ENCODE measurements at places on chromosomes 2 and 18. TPM values are rescaled to one million over a fixed set of nuclear protein-coding genes. Genes with fewer than 3 reads are reported as not detected.

GRCh38 chr2:240619506-240620148 lies 5.7 kb upstream of the GPR35 start:
- H3K4me1 ChIP-seq: peaks cover 38% of the 10 kb centered on the region
- no peak overlapping the region for H3K4me3 ChIP-seq
- DNase-seq: no peak
- no peaks in the 10 kb centered on the region for H3K27me3 ChIP-seq
- no peaks in the 10 kb centered on the region for H3K36me3 ChIP-seq

- H3K27me3 ChIP-seq: no peaks in the 10 kb centered on the region
- H3K36me3 ChIP-seq: peaks cover 2% of the 10 kb centered on the region
- peaks cover 48% of the 10 kb centered on the region for H3K4me1 ChIP-seq
- H3K4me3 ChIP-seq: no peak overlapping the region
- peak overlapping the region; percentile 43 for H3K27ac ChIP-seq
These were observed 64.7 kb downstream of the DGKD start for GRCh38 chr2:233418761-233419546.

GRCh38 chr18:10391506-10391905 lies 62.9 kb upstream of the APCDD1 start:
- H3K27ac ChIP-seq: no peak overlapping the region
- no peaks in the 10 kb centered on the region for H3K27me3 ChIP-seq
- peaks cover 7% of the 10 kb centered on the region for H3K4me1 ChIP-seq
- DNase-seq: no peak

DNA sequence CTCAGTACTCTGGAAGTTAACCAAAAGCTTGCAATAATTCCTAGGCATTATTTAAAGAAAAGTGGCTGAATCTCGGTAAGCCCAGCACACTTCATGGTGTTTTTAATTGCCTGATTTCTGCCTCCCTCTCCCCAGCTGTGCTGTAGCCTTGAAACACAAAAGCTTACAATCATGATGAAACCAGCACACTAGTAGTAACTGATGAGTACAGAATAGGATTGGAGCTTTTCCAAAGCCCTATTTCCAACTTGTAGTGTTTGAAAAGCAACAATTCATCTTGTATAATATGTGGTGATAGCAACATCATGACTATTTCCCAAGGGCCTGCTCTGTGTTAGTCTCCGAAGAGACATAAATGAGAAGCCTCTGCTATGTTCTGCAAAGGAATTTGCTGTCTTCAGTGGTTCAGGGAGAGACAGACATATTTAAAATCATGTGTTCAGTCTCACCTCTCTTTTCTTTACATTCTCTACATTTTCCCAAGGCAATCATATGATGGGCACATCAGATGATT lies 1015.0 kb downstream of the BCL11A start:
- no peaks in the 10 kb centered on the region for H3K36me3 ChIP-seq
- no peak for DNase-seq
- no peaks in the 10 kb centered on the region for H3K4me1 ChIP-seq
- no peak overlapping the region for H3K27ac ChIP-seq
- no peak overlapping the region for H3K4me3 ChIP-seq

- peak overlapping the region; percentile 62 for H3K4me3 ChIP-seq
- H3K27me3 ChIP-seq: no peaks in the 10 kb centered on the region
- no peaks in the 10 kb centered on the region for H3K36me3 ChIP-seq
- peak overlapping the region; percentile 1 for H3K27ac ChIP-seq
- peaks cover 28% of the 10 kb centered on the region for H3K4me1 ChIP-seq
- DNase-seq: peak; percentile 27
These were observed 627 bp downstream of the CDCA7 start for GRCh38 chr2:173355132-173355865.

DNA sequence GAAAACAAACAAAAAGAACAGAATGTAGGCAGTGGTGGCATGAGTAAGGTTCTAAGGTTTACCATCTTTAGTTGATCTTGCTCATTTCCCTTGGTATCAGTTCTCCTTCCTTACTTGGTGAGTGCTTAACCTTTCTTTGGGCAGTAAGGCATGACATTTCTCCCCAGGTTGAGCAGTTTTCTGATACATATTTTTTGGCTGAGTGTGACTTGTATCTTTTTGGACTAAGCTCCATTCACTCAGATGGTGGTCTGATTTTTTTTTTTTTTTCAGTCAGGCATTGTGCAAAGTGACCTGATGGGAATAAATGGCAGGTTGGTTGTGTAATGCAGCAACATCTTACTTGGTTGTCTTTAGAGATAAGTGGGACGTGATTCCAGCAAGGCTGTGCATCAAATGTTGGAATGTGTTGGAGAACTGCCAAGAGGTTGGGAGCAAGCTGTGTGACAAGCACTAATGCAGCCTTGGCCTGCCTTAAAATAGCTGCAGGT lies 15.1 kb downstream of the SPTBN1 start:
- no peak for DNase-seq
- H3K4me3 ChIP-seq: no peak overlapping the region
- no peaks in the 10 kb centered on the region for H3K36me3 ChIP-seq
- no peaks in the 10 kb centered on the region for H3K4me1 ChIP-seq
- H3K27me3 ChIP-seq: no peaks in the 10 kb centered on the region

- H3K27me3 ChIP-seq: no peaks in the 10 kb centered on the region
- H3K4me3 ChIP-seq: no peak overlapping the region
- no peaks in the 10 kb centered on the region for H3K4me1 ChIP-seq
These were observed 77.8 kb downstream of the GALNT14 start for GRCh38 chr2:31060397-31060796.

GRCh38 chr2:194730266-194730665 lies 926.8 kb upstream of the SLC39A10 start:
- H3K36me3 ChIP-seq: no peaks in the 10 kb centered on the region
- H3K27ac ChIP-seq: no peak overlapping the region
- no peak overlapping the region for H3K4me3 ChIP-seq
- no peaks in the 10 kb centered on the region for H3K27me3 ChIP-seq

DNA sequence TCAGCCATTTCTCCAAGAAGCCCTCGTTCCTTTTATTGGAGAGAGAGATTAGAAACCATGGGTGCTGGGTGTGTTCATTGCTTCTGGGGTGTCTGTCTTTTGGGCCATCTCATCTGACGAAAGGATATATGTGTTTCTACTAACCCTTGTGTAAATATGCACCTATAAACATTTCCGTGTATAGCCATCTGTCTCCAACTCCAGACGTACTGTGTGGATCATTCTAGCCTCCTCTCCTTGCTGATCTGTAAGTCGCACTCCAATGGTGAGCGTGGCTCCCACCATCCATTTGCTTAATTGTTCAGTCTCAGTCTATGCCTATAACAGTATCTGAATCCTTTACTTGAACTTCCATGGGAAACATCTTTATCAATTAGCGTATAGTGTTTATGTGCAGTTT lies 1.8 kb downstream of the RBFA start:
- DNase-seq: no peak
- peaks cover 2% of the 10 kb centered on the region for H3K36me3 ChIP-seq
- H3K27ac ChIP-seq: no peak overlapping the region
- H3K27me3 ChIP-seq: no peaks in the 10 kb centered on the region

DNA sequence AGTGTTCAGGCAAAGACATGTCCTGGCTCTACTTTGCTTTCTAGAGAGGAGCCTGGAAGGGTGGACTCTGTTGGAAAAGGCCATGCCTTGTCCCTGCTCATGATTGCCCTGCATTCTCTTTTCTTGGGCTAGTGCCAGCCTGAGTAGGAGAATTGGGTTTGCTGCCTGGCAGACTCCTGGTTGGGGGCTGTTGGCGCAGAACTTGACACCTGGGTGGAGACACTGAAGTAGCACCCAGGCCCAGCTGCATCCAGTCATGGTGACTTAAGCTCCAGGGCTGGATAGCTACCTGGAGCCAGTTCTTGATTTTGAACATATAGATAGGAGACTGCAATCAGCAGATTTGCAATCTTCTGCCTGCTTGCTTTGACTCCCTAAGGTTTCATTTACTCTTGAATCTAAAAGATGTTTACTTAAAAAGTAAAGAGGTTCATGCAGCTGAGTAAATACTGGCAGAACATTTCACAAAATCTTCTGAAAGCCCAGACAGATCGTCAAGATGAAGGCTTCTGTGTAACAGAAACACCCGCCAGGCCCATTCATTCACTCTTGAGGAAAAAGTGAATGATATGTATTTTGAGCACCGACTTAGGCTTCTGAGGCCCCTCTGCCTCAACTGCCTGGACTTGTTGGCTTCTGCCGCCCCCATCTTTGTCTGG lies 38.0 kb upstream of the YWHAQ start:
- no peaks in the 10 kb centered on the region for H3K27me3 ChIP-seq
- no peaks in the 10 kb centered on the region for H3K4me1 ChIP-seq
- H3K36me3 ChIP-seq: no peaks in the 10 kb centered on the region
- no peak for DNase-seq
- no peak overlapping the region for H3K4me3 ChIP-seq
- no peak overlapping the region for H3K27ac ChIP-seq

GRCh38 chr18:51541230-51541629 lies 343.7 kb upstream of the MEX3C start:
- H3K27me3 ChIP-seq: no peaks in the 10 kb centered on the region
- no peak overlapping the region for H3K27ac ChIP-seq
- no peak overlapping the region for H3K4me3 ChIP-seq
- no peak for DNase-seq

DNA sequence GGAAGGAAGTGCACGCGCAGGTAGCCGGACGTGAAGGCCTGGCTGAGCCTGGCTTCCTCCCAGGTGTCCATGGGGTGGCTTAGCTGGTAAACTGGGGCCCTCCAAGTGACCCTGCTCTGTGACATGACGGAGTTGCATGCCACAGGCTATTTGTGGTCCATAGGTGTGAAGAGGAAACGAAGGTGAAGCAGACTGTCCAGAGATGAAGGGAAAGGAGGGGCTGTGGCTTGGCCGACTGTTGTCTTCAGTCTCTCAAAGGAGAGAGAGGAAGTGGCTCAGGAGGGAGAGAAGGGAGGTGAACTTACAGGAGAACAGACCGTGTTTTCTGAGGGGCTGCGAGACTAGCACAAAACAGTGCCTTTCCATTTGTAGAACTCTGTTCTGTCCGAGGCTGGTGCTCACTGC lies 19.3 kb downstream of the INPP5D start:
- H3K4me3 ChIP-seq: no peak overlapping the region
- no peaks in the 10 kb centered on the region for H3K27me3 ChIP-seq
- H3K4me1 ChIP-seq: peaks cover 90% of the 10 kb centered on the region
- H3K27ac ChIP-seq: peak overlapping the region; percentile 53
- H3K36me3 ChIP-seq: peaks cover 3% of the 10 kb centered on the region

GRCh38 chr2:53753041-53753440 lies 14.6 kb upstream of the CHAC2 start:
- DNase-seq: no peak
- H3K36me3 ChIP-seq: peaks cover 32% of the 10 kb centered on the region
- no peak overlapping the region for H3K4me3 ChIP-seq
- no peaks in the 10 kb centered on the region for H3K27me3 ChIP-seq

DNA sequence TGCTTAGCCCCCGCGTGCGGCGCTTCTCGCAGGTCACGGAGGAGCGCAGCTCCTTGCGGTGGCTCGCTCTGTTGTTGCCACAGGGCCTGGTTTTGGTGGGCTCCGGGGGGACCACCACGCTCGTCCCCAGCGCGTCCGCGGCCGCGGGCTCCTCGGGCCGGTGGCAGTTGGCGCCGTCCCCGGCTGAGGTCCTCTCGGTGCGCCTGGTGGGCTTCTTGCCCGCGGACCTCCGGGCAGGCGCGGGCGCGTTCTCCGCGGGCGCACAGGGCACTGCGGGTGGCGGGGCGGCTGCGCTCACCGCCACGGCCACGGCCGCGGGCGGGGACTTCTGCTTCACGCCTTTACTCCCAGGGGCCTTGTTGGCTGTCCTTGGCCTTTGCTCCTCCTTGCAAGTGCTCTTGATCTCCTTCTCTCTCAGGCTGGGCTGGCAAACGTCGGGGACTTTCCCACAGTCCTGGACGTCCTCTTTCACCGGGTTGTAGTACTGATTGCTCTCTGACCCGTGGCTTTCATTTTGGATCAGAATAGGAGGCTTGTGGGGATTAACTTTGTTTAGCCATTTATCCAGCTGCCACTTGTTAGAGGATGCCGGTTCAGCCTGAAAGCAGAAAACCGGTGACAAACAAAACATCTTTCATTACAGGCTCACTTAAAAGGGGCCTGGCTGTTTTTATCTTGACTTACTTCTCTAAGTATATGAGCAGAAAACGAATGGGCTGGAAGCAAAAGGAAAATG lies 104.0 kb upstream of the REV1 start:
- no peak overlapping the region for H3K4me3 ChIP-seq
- H3K4me1 ChIP-seq: peaks cover 3% of the 10 kb centered on the region
- H3K36me3 ChIP-seq: peaks cover 11% of the 10 kb centered on the region
- no peak for DNase-seq

DNA sequence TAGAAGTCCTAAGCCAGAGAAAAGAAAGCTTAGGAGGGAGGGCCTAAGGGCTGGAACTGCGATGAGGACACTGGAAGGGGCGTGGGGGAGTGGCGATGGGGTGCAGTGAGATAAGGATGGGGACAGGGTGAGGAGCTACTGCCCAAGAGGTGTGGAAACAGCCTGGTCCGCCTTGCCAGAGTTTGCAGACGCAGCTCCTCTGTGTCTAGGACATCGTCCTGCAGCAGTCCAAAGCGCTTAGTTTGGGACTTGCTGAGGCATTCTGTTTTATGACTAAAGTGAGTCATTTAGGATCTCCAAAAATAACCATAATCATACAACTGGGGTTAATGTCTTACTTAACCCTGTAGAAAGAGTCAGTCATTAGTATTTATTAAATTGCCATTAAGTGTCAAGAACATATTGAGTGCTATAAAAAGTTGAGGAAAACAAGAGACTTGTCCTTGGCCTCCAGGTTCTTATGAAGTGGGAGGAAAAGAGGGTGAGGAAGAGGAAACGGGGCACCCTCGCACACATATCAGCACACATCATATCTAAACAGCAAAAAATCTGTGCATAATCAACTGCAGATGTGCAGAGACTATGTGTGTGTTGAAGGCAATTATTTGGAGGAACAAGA lies 74.8 kb downstream of the CDK15 start:
- DNase-seq: no peak
- no peaks in the 10 kb centered on the region for H3K36me3 ChIP-seq
- H3K27ac ChIP-seq: no peak overlapping the region
- no peak overlapping the region for H3K4me3 ChIP-seq
- H3K4me1 ChIP-seq: peaks cover 16% of the 10 kb centered on the region

GRCh38 chr2:236607471-236608187 lies 38.0 kb downstream of the ACKR3 start:
- no peaks in the 10 kb centered on the region for H3K4me1 ChIP-seq
- no peaks in the 10 kb centered on the region for H3K36me3 ChIP-seq
- no peak overlapping the region for H3K4me3 ChIP-seq
- peaks cover 9% of the 10 kb centered on the region for H3K27me3 ChIP-seq
- no peak overlapping the region for H3K27ac ChIP-seq

GRCh38 chr18:55522011-55522410 lies 66.0 kb downstream of the TCF4 start:
- H3K27me3 ChIP-seq: no peaks in the 10 kb centered on the region
- no peak for DNase-seq
- no peaks in the 10 kb centered on the region for H3K4me1 ChIP-seq
- no peak overlapping the region for H3K4me3 ChIP-seq
- no peaks in the 10 kb centered on the region for H3K36me3 ChIP-seq
- no peak overlapping the region for H3K27ac ChIP-seq

The KYNU gene
- total RNA-seq: 6.6 TPM

The MAPRE3 gene
- total RNA-seq: 0.99 TPM

The MAP4K3 gene
- 11.0 TPM for total RNA-seq

The MEP1B gene
- 0.19 TPM for total RNA-seq

The PCARE gene
- 0.09 TPM for total RNA-seq

The GREB1 gene
- total RNA-seq: 0.24 TPM

The CGREF1 gene
- total RNA-seq: 0.57 TPM

The GALNT13 gene
- 0.28 TPM for total RNA-seq

The SOX11 gene
- total RNA-seq: 0.52 TPM
